Keratinocyte (primary cell): ENCODE measurements at places on chromosomes 2 and 18. TPM values are rescaled to one million over a fixed set of nuclear protein-coding genes. Genes with fewer than 3 reads are reported as not detected.
A peak's percentile ranks its signal among the peaks of the same experiment; 100 is the strongest.

Gene RBM44
- 0.03 to 0.14 TPM (median 0.08 TPM) in 3 replicates for polyA plus RNA-seq

Gene RUFY4
- not detected in 3 replicates for polyA plus RNA-seq

Gene NEURL3
- polyA plus RNA-seq = 0.05 to 0.06 TPM in 2 of 3 replicates, not detected in the other

Gene STPG4
- 0.26 TPM in 1 of 3 replicates, not detected in the others for polyA plus RNA-seq

Gene TRAK2
- 10.8 to 12.9 TPM (median 12.4 TPM) in 3 replicates for polyA plus RNA-seq

DNA sequence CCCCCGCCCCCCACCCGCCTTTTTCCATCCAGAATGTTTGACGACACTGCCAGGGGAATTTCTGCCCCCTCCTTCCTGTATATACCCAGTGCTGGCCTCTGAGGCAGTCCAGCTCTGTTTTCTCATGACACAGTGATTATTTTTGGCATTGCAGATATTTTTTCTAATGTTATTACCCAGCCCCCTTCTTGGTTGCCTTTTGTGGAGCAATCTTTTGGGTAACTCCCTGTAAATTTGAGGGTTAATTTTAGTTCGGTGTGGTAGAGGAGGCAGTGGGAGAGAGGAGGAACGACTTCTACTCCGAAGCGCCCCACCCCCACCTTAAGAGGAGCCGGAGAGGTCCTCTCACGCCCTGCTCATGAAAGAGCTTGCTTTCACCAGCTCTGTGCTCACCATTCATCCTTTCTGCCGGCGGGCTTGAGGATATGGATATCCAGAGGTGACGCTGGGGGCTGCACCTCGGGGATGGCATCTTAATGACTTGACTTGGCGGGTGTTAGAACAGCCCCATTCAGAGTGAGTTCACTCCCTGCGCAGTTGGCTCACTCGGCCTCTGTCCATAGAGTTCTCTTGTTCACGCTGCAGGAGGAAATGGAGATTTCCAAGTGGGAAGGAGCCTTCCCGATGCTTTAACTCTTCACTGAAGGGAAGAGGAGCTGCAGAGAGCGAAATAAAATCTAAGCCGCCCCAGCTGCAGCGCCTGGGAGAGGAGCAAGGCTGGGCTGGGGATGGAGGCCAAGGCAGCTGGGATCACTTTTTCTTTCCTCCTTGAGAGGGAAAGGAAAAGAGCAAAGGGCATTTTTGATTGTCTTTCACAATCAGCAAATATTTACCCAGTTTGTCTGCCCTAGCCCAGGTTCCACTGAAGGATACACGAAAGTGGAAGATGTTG lies 38.4 kb downstream of the EPAS1 start:
- no peak for DNase-seq

- no peak for DNase-seq
These were observed 577.9 kb upstream of the GCFC2 start for GRCh38 chr2:76288598-76288997.

DNA sequence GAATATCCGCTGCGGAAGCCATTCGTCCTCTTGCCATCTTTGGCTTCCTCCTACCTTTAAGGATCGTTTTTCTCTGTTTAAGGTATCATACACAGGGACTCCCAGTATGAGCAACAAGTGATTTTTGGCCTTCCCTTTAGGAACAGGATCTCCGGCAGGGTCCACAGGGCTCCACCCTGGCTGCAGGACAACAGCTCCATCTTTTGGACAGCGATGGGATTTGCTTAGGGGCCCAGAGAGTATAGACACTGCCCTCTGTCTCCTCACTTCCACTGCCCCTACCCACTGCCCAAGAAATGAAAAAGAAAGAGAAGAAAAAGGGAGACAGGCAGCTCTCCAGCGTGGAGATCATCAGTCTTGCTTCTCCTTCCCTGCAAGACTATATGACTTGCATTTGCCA lies 224.5 kb downstream of the UXS1 start:
- no peak for DNase-seq

GRCh38 chr2:226123300-226123699 lies 676.3 kb downstream of the IRS1 start:
- no peak for DNase-seq

- DNase-seq = no peak
These were observed 75.6 kb upstream of the TTN start for GRCh38 chr2:178882666-178883440.

GRCh38 chr18:53819174-53819573 lies 405.3 kb downstream of the MBD2 start:
- DNase-seq = no peak

DNA sequence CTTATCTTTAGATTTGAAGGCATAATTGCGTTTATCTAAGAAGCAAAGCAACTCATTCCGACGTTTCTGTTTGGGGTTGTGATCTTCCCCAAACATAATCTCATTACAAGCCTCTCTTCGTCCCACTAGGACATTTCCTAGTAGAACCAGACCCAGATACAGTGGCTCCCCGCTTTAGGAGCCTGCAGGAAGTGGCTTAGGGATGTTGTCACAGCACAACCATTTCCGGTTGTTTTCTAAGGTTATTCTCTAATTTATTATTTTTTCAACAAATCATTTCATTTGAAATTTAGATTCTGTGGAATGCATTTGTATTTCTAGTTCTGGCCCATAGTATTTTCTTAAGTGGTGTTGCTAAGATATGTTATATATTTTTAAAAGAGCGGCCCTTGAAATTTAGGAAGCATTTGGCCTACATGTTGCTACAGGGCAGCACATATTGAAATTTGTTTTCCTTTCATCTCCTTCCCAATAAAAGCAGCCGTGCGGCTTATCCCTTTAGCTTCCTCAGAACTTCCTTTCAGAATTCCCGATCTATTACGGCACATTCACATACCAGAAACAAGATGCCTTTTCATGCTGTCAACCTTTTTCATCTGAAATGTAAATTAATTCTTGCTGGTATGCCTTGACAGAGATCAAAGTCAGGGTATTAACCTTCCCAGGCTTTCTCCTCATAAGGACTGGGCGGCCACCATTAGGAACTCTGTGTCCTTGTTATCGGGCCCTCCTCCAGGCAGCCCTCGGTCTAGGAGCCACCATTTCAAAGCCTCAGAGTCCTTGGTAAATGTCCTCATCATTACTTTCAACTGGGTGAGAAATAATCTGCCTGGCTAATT lies 210.9 kb upstream of the SP5 start:
- DNase-seq = no peak

DNA sequence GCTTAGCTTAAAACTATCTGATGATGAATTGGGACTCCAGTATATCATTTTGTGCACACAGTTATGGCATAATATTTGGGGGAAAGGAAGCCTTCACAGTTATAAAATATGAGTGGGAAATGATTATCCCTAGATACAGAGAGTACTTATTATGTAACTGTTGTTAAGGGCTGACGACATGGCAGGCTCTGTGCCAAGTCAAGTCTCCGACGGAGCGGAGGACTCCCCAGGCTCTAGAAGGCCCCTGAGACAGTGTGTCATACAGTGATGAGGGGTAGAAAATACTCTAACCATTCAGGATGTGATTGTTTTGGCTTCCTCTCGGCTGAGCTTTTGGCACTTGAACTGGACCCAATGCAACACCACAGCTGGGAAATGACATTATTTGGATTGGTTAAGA lies 211.8 kb downstream of the SLC8A1 start:
- peak; percentile 7 for DNase-seq

GRCh38 chr18:30177056-30177455 lies 865.5 kb downstream of the DSC3 start:
- no peak for DNase-seq
